ENCODE measurements at places on chromosomes 2 and 18. TPM values are rescaled to one million over a fixed set of nuclear protein-coding genes. Genes with fewer than 3 reads are reported as not detected.

GRCh38 chr2:166862468-166863132 is 25.7 kb upstream of the XIRP2 start:
- H3K4me3 ChIP-seq = no peak overlapping the region
- H3K27me3 ChIP-seq = no peaks in the 10 kb centered on the region
- no peaks in the 10 kb centered on the region for H3K4me1 ChIP-seq
- no peak overlapping the region for H3K27ac ChIP-seq
- H3K36me3 ChIP-seq = no peaks in the 10 kb centered on the region

DNA sequence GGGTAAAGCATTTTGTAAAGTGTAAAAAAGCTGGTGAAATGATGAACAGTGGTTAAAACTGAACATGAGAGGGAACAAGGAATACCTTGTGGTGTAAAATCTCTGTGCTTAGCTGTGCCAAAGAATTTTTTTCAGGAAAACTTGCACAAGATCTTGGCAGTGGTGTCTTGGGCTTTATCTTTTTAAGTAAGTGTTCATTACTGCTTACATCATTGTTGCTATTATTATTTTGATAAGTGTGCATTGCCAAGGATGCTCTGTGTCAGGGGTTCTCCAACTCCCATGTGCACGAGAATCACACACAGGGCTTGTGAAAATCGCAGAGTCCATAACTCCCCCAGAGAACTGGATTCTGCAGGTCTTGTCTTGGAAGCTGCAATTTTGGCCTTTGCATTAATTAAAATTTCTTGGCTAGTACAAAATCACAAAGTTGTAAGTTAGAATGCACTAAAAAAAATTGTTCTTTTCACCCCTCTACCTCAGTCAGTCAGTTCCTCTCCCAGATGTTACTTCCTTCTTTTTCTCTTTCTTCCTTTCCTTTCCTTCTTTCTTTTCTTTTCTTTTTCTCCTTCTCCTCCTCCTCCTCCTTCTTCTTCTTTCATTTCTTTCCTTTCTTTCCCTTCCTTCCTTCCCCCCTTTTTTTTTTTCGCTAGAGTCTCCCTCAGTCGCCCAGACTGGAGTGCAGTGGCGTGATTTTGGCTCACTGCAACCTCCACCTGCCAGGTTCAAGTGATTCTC is 37.8 kb downstream of the GATA6 start:
- DNase-seq = peak; percentile 78
- H3K27me3 ChIP-seq = no peaks in the 10 kb centered on the region
- peaks cover 7% of the 10 kb centered on the region for H3K4me1 ChIP-seq
- H3K4me3 ChIP-seq = no peak overlapping the region
- peak overlapping the region; percentile 66 for H3K27ac ChIP-seq

GRCh38 chr2:28108143-28108542 is 217.6 kb downstream of the BABAM2 start:
- no peak overlapping the region for H3K4me3 ChIP-seq
- H3K27ac ChIP-seq = no peak overlapping the region
- H3K27me3 ChIP-seq = no peaks in the 10 kb centered on the region

DNA sequence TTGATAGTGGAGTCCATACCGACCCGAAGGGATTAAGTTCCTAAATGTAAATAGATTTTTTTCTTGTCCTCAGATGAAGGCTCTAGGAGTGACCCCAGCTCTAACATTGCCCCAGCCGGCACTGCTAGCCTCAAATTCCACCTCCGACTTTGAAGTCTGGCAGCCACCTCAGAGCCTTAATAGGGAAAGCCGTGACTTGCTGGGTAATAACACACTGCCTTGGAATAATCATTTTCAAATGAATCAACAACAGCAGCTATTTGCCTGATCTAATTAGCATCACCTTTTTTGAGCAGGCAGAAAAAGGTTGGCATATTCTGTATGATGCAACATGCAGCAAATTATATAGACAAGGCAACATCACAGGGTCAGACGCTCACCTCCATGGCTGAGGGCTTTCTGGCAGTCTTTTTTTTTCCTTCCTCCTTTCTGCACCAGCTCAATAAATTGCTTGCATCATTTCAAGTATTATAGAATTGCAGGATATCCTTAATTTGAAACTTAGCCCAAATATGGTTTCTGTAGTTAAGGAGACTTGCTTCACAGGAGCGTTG is 276.5 kb upstream of the ATP5MC3 start:
- H3K27me3 ChIP-seq = no peaks in the 10 kb centered on the region
- no peaks in the 10 kb centered on the region for H3K4me1 ChIP-seq
- no peak overlapping the region for H3K4me3 ChIP-seq
- no peak for DNase-seq
- no peak overlapping the region for H3K27ac ChIP-seq

DNA sequence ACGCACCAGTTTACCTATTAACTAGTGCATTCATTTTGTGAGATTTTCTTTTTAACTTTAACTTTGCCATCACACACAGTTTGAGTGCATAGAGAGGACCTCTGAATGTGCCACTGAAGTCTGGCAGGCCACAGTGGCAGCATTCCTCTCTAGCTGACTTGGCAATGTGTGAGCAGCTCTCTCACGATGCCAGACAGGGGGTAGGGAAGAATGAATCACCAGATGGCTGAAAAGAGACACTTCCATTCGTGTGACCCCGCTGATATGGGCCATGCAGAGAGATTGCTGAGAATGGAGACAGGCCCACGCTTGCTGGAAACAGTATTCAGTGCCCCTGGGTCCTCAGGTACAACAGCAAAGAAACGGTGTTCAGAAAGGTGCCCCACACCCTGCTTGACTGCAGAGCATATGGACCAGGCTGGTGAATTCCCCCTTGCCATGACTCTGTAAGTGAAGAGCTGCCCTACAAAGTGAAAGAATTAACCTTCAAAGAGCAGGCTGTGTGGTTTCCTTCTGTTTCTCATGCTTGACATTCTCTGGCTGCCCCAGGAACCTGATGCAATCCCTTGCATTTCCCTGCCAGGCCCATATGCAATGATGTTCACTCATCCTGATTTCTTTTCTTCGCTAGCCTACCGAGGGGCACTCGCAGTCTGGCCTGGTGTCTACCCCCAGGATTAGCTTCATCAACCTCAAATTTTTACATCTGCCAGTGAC is 236.1 kb downstream of the CDH20 start:
- H3K4me1 ChIP-seq = no peaks in the 10 kb centered on the region
- no peak overlapping the region for H3K4me3 ChIP-seq
- DNase-seq = no peak
- H3K36me3 ChIP-seq = no peaks in the 10 kb centered on the region
- H3K27me3 ChIP-seq = no peaks in the 10 kb centered on the region

The TRABD2A gene
- 3.0 TPM for total RNA-seq

The RGPD8 gene
- 22.3 TPM for total RNA-seq

The RNF144A gene
- total RNA-seq = 58.7 TPM

The CD226 gene
- total RNA-seq = 2.9 TPM

The POLE4 gene
- total RNA-seq = 34.1 TPM

The WDR7 gene
- total RNA-seq = 21.2 TPM

Measured in uterus (tissue), 4 donors.